ENCODE measurements at places on chromosomes 4 and X.
A peak's percentile ranks its signal among the peaks of the same experiment; 100 is the strongest.

DNA sequence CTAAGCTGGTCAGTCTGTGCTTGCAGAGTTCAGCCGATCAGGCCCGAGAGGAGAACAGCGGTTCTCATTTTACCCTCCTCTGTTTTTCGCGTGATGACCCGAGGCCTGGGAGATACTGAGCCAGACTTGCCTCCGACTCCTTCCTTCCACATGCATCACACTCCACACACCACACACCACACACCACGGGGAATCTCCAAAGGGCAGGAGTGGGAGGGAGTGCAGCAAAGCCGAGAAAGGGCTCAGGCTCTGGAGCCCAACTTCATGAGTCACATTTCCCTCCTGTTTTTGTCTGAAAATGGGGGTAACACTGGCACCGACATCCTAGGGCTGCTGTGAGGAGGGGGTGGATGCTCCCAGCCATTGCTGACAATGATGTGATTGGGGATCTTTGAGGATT is 38.9 kb downstream of the TKTL1 start:
- DNase-seq: no peak

GRCh38 chr4:155745984-155746383 is 12.8 kb upstream of the GUCY1B1 start:
- DNase-seq: peak; percentile 35

GRCh38 chr4:70925899-70926635 is 23.9 kb downstream of the MOB1B start:
- DNase-seq: no peak

- no peak for DNase-seq
These were observed 171.1 kb upstream of the SLC7A11 start for GRCh38 chr4:138413273-138413672.

- no peak for DNase-seq
These were observed 5.5 kb downstream of the SOWAHD start for GRCh38 chrX:119763836-119764387.

DNA sequence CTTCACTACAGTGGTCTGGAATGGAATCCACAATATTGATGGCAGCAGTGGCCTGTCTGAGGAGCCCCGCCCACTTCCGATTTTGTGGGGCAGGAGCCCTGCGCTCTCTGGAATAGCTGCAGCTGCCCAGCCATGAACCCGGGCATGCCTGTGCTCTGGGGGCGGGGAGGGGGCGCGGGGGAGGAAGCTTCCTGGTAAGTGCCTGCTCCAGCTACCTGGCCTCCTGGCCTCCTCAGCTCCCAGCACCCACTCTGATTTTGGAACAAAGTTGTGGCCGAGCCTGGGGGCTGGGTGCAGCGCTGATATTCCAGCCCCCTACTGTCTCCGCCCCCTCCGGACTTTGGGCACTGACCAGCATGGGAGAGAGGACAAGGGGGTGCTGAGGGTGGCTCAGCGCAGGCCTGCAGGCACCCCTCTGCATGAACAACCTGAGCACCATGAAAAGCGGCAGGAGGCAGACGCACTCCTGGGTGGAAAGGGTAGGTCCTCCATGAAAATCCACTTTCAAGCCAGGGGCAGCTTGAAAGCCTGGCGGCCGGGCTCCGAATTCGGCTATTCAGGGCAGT is 972.7 kb upstream of the AGA start:
- DNase-seq: no peak

GRCh38 chrX:3244955-3245354 is 101.5 kb downstream of the MXRA5 start:
- no peak for DNase-seq

DNA sequence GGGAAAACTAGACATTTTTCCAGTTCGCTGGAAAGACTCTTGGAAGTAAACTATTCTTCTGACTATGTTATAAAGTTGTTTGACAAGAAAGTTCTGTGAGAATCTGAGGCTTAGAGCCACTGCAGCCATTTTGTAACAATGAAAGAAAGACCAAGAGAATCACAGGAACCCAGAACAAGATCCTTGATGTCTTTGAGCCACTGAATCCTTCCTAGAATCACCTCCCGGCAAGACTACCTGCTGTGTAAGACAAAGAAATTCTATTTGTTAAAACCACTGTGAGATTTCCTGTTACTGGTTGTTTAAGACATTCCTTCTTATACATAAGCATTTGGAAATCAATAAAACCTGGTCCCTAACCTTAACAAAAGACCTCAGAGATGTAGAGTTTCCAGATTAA is 175.7 kb upstream of the RASGEF1B start:
- no peak for DNase-seq

DNA sequence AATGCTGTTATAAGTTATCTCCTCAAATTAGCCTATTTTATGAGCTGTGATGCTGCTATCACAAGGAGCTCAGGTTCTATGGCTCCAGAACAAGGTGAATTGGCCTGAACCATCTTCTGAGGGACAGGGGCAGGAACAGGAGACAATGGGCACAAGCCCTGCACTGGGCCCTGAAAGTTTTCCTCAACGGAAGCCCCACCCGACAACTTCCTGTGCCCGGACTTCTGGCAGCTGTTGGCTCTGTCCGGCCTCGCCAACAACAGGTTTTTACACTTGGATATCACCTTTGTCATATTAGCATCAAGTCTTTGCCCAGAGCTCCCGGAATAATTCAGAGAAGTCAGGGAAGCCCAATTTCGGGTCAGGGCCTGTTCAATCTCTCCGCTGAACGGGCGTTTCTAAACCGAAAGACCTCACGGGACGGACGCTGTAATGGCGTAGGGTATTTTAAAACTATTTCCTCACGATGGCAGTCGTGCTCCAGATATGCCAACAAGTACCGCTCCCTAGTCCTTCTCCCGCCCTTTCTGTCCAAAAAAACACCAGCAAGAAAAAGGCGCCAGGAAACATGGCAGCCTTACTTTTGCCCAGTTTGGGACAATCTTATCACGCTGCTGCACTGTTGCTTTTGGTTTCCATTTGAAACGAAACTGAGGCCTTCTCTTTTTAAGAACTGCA is 201.0 kb upstream of the STK26 start:
- no peak for DNase-seq

GRCh38 chr4:23822181-23822580 is 67.7 kb downstream of the PPARGC1A start:
- DNase-seq: peak; percentile 54

DNA sequence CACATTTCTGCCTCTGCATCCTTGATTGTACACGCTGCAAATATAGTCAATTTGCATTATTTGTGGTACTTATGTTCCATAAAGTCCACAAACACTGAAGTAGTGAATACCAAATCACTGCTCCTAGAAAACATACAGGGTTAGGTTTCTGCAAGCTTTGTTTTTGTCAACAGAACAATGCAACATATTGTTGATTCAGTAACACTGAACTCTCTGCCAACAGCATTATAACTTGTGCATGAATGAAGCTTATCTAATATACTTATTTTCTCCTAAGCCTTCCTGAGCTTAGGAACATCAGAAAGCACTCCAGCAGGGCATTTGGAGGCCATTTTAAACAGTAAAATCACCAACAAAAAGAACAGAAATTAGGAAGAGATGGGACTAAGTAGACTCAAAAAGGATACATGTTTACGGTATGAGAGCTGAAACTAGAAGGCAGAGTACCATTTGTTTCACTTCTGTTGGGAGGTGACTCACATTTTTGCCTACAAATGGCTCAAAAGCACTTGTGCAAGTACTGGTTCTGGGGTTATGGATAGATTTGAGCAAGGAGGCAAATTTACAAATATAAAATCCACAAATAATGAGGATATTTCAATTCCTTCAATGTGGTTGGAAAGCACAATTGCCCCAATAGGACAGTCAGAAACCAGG is 14.1 kb downstream of the COX18 start:
- no peak for DNase-seq

GRCh38 chr4:42709392-42710065 is 52.6 kb upstream of the ATP8A1 start:
- DNase-seq: no peak

DNA sequence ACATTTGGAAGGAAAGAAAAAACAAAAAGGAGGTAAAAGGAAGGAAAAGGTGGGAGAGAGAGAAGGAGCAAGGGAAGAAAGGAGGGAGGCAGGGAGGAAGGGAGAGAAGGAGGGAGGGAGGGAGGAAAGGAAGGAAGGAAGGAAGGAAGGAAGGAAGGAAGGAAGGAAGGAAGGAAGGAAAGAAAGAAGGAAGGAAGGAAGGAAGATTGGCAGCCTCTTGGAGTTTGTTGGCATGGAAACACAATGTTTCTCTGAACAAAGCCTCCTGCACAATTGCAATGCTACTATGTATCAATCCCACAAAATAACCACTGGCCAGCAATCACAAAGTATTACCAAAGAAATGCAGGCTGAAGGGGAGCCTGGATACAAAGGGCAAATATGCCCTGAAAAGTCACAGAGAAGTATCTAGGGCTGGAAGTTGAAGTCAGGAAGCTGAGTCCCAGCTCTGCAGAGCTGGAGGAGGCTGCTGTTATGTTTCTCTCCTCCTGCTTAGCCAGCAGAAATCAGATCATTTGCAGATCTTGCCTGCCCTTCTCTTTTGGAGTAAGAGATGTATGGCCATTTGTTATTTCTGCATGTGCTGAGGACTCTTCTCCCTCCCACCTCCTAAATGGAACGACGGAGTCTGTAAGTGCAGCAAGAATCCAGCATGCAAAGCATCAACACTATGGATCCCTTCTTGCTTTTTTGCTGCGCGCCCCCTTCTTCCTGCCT is 195.9 kb upstream of the LDB2 start:
- DNase-seq: no peak

- no peak for DNase-seq
These were observed 3.6 kb downstream of the ADGRA3 start for GRCh38 chr4:22512306-22512705.

Measured in fibroblast of skin of right quadriceps (primary cell).